ENCODE measurements at places on chromosomes 6 and 20.
A peak's percentile ranks its signal among the peaks of the same experiment; 100 is the strongest.

DNA sequence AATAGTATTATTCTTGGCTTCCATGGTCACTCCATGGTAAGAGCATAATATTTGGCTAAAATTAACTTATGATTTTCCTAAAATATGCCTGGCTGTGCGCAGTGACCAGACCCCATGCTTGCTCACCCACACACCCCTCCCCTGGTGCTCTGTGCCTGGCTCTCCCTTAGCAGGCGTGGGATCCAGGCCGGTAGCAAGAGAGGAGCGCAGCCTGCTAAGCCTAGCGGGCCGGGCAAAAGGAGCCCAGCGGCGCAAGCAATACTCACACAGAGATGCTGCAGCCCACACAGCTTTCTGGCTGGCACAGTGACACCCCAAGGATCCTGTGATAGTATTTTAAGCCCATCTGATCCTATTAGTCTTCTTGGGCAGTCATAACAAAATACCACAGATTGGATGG, 79.8 kb upstream of the EYS start:
- no peak for DNase-seq

- DNase-seq: no peak
These were observed 63.3 kb downstream of the DLL1 start for GRCh38 chr6:170227521-170227983.

- no peak for DNase-seq
These were observed 184.2 kb upstream of the MAN1A1 start for GRCh38 chr6:119533603-119534279.

- DNase-seq: no peak
These were observed 59.8 kb downstream of the CDH4 start for GRCh38 chr20:61311656-61312387.

DNA sequence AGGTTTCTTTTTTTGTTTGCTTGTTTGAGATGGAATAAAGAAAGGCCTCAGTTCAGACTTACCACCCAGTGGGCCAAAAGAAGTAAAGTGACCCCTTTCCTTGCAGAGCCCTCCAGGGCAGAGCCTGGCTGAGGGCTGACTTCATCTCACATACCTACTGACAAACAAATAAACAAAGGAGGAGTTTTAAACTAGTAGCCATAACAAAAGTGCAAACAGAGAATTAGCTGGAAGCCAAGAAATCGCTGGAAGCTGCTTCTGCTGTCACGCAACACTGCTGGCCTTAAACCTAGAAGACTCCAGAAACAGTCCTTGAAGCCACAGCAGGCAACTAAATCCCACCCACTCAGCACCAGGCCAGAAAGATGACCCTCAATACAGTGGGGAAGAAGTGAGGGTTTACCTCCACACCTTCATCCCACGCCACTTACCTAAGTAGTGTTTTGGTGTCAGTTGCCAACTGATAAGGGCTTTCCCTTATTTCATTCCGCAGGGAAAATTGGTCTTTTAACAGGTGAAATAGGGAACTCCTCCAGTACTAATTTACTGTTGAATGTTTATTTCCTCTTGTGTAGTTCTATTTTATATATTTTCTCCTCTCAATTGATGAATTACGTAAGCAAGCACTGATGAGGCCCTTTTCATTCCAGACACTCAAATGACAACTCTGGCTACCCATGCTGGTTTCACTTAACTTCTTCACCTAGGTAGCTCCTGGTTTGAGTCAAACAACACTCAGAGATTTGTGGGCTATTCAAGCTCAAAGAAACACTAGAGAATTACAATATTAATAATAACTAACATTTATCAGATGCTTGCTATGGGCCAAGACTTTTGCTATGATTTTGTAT, 46.2 kb downstream of the EDN1 start:
- DNase-seq: no peak

DNA sequence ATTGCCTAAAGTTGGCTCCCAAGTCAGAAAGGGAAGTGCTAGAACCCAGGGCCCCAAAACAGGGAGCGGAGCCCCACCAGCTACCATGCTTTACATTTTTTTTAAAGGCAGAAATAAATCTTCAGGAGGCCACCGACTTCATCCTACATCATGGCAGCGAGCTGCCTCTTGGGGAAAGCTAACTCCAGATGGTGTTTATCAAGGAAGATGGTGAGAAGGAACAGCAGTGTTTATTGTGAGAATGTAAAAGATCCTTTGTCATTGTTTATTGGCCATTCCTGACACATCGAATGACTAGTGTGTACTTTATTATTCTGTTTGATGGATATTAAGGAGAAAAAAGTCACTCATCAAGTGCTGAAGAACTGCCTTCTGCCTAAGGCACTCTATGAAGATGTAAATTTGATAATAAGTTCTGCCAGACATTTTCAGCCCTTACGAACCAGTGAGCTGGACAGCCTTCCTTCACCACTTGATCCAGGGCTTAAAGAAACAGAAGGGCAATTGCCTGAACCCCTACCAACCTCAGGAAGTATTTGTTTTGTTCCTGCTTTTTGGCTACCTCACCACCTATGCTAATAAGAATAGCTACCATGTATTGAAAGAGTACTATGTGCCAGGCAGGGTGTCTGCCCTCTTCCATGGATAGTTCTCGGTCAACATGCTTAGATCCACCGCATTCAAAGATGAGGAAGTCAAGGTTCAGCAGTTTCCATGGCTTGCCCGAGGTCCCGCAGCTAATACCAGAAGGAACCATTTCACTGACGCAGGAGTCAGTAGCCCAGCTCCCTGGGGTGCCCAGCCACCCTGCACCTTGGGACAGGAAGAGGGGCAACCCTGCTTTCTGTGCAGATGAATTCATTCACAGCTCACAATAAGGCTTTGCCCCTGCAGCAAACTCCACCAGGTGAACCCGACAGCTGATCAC, 194.7 kb upstream of the RREB1 start:
- no peak for DNase-seq

- DNase-seq: no peak
These were observed 95.7 kb downstream of the COL21A1 start for GRCh38 chr6:56151609-56152224.

DNA sequence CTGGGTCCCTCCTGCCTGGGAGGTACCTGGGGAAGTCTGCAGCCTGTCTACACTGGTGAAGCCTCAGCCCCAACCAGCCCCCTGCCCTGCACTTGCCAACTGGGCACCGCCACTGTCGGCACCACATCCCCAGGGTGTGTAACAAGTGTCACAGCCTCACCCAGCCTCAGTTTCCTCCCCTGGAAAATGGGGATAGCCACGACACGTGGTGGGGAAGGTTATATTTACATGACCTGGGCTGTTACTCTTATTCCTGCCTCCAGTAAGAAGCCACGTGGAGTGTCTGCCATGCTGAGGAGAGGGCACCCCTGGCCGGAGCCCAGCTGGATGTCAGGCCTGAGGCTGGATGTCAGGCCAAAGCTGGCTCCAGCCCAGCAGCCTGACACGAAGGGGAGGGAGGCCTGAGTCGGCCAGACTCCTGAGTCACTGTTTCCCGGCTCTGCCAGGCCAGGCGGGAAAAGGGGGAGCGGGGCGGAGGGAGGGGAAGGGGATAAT, 44.9 kb downstream of the SNAI1 start:
- no peak for DNase-seq

- DNase-seq: no peak
These were observed 27.9 kb upstream of the PLCB4 start for GRCh38 chr20:9040863-9041524.

DNA sequence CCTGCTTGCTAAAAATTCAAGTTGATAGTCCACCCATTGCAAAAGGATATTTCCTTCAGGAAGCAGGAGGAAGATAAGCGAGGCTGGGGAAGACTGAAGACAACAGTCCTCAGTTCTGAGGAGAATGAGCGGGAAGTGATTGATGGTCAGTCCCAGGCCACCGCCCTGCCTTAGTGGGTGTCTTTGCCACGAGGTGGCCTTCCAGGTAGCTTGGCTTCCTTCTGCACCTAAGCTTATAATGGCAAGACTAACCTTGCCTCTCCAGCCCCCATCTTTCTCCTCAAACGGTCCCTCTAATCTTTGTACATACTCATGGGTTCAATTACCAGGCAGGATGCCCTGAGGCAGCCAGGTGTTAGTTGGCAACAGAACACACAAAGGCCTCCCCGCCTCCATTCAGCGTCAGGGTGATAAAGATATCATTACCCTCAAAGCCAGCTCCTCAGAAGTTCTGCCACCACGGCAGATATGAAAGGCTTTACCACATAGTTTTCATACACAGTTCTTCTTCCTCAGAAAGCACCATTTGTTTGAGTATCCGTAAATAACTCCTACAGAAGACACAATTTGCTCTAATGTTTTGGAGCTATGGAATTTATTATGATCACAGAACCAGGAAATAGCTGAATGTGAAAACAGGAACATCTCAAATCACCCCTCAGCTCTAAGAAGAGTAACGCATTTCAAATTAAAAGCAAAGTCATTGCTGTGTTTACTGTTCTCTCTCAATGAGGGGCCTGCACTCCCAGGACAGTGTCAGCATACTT, 249.4 kb downstream of the ATXN1 start:
- peak; percentile 42 for DNase-seq

DNA sequence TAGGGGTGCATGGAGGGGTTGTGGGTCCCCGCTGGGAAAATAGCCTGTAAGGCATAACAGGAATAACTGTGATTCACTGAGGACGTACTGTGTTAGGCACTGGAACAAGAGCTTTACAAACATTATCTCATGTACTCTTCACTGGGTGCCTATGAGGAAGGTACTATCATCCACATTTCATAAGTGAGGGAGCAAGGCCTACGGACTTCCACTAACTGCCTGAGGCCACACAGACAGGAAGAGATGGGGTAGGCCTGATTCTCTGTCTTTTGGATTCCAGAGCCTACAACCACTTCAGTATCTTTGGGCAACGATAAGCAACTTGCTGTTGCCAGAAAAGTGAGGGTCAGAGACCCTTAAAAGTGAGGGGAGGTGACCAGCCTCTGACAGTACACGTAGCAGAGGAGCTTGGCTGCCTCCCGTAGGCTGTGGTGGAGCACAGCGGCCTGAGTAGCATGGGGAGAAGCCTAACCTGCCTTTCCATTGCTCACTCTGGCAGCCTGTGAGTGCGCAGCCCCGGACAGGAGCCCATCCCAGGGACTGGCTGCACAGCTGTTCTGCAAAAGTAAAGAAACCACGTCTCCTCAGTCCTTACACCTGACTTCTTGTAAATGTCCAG, 30.4 kb downstream of the PSMB1 start:
- DNase-seq: no peak

DNA sequence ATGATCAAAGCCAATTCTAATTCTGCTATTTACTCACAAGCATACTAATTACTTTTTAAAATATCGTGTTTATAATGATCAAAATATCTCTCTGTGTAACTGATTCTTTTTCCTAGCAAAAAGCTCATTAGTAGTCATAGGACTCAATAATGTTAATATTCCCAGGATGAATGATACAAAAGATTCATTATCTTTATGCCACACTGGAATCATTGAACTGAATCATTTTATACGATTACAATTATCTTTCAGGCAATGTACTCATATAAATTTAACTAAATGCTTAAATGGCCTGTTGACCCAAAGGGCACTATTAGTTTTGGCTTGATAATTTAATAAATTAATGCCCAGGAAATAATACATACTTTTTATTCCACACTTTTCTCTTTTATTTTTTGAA, 96.3 kb downstream of the EYS start:
- no peak for DNase-seq

DNA sequence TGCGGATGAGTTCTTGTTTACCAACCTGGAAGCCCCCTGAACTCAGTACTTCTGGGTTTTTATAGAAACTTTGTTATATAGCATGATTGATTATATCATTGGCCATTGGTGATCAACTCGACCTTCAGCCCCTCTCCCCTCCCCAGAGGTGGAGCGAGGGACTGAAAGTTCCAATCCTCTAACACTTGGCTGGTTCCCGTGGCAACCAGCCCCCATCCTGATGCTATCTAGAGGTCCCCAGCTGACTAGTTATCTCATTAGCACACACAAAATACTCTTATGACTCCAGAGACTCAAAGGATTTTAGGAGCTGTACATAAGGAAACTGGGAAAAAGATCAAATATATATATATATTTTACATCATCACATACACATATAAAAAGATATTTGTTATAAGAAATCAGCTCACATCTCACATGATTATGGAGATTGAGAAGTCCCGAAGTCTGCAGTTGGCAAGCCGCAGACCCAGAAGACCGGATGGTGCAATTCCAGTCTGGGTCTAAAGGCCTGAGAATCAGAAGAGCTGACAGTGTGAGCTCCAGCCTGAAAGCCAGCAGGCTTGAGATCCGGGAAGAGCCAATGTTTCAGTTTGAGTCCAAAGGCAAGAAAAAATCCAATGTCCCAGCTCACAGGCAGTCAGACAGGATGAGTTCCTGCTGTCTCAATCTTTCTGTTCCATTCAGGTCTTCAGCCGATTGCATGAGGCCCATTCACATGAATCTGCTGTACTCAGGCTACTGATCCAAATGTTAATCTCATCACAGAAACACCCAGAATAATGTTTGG, 179.3 kb upstream of the DTNBP1 start:
- no peak for DNase-seq

DNA sequence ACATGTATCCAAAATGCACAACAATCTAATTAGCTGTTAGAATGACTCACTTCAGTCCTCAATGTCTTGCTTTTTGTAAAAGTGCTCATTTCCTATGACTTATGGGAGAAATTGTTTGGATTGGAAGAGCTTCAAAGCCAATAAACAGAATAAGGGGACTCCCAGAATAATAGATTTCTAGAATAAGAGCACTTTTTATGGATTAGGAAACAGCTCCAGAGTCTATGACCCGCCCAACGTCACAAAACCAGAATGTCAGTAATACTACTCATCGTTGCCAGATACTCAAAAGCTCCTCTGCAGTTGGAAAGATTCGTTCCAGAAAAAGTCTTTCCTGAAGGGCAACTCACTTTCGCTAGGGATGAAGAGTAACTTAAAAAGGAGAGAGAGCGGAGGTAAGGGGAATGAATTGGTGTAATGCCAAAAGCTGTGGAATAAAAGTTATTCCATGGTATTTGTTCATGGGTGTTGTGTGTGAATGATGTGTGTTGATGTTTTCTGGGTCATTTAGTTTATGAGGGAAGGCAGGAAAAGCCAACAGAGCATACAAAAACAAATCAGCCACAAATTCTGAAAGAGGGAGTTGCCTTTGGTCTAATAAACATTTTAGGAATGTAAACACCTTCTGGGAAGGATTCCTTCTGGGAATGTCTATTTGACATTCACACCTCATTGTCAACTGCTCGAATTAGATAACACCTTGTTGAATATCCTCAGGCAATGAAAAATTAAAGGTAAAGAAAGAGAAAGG, 64.6 kb downstream of the SYNE1 start:
- no peak for DNase-seq
